Activated CD4-positive, alpha-beta T cell treated with anti-CD3 and anti-CD28 coated beads for 4 hours (primary cell): ENCODE measurements at places on chromosomes 3 and 15.

GRCh38 chr3:88963003-88963402, 144.4 kb upstream of the EPHA3 start:
- no peak for DNase-seq

- DNase-seq = no peak
These were observed 317.7 kb upstream of the TLE3 start for GRCh38 chr15:70415398-70415797.

- no peak for DNase-seq
These were observed 42.0 kb downstream of the ADAMTSL3 start for GRCh38 chr15:83695901-83696425.

DNA sequence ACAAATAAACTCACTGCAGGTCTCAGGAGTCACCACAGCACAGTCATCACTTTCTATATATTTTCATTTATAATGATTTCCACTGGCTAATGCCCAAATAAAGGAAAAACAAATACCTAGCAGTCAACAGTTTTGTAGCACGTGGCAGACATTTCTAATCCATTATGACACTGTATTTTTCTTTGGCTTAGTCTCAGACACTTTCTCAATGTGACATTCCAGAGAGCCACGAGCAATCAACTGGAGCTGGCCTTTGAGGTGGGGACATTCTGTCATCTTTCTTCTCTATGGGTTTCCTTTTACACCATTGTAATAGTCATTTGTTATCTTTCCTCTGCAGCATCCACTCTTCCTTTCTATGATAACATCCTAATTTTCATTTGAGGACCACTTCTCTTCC, 119.7 kb downstream of the WNT5A start:
- DNase-seq = no peak

DNA sequence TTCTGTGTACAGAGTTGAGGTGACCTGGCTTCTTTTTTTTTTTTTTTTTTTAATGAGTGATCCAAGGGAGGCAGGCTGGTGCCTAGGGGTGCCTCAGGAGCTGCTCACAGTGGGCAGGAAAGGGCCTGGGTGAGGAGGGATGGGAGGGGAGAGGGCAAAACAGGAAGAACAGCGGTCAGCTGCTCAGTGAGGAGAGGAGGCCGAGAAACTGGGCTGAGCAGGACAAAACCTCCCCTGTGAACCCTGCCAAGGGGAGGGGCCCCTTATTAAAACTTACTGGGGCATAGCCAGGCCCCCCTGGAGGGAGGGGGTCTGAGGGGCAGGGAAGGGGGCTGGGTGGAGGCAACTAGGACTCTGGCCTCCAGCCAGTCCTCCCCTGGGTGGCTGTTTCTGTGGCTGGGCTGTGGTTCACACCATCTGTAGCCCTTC, 3.5 kb downstream of the PLEKHO2 start:
- no peak for DNase-seq

GRCh38 chr15:83410532-83410931, 36.6 kb upstream of the SH3GL3 start:
- no peak for DNase-seq

DNA sequence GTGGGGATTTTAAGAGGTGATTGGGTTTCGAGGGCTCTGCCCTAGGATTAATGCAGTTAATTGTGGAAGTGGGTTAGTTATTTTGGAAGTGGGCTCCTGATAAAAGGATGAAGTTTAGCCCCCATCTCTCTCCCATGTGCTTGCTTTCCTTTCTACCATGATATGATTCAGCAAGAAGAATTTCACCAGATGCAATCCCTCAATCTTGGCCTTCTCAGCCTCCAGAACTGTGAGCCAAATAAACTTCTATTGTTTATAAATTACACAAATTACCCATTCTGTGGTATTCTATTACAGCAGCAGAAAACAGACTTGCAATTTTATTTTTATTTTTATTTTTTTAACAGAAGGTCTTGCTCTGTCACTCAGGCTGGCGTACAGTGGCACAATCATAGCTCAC, 27.3 kb upstream of the UBE2E1 start:
- no peak for DNase-seq
